ENCODE measurements at places on chromosomes 5 and 9.

DNA sequence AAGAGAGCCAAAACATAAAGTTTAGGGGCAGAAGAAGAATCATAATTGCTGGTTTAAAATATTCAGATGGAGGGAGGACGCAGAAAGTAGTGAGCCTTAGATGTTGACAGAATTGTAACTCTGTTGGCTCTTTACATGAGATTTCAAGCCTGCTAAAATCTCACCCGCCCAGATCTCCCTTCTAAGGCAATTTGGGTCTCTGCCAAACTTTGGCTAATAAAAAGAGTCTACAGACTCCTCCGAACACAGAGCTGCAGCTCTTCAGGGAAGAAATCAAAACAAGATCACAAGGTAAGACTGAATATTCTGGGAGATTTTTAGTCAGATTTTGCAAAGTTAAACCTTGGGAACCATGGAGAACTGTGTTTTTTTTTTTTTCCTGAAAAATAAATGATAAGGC lies at the start of gene IL33:
IL33 (plus strand) TSS at position 246 of the 400 bp plus-strand sequence. CDS start 25,888 bp downstream, outside the sequence.
- no peak for DNase-seq

DNA sequence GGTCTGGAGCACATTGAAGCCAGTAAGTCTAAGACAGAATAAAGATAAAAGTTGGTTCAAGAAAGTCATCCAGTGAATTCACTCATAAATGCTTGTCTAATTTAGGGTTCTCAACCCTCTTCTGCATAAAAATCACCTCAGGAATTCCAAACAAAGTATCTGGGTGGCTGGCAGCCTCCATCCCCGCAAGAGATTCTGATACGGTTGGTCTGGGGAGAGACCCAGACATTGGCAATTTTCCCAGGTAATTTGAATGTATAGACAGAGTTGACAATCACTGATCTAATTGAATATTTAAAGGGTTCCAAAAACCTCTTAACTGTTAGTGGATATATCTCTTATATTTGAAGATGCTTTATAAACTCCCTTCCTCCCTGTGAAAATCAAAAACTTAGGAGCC lies 14.9 kb downstream of the ADAMTSL1 start:
- DNase-seq, result no peak

- no peak for DNase-seq
These were observed 2.7 kb downstream of the IL31RA start for GRCh38 chr5:55853818-55854217.

DNA sequence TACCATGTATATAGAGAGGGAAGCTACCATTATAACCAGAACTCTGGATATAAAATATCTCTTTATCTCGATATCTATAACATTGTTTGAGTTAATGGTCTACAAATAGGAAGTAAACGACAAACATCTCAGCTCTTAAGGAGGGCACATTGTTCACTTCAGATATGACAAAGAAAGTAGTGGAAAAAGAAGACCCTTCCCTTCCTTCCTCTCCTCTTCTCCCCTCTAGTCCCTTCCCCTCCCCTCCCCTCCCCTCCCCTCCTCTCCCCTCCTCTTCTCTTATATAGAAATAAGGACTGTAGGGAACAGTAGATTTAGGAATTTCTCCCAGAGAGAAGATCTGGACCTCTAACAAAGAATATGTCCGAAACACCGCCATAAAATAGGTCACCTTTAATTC lies 1731.9 kb upstream of the CDH9 start:
- DNase-seq, result no peak

- DNase-seq, result no peak
These were observed 10.7 kb upstream of the PDLIM4 start for GRCh38 chr5:132246806-132247205.

DNA sequence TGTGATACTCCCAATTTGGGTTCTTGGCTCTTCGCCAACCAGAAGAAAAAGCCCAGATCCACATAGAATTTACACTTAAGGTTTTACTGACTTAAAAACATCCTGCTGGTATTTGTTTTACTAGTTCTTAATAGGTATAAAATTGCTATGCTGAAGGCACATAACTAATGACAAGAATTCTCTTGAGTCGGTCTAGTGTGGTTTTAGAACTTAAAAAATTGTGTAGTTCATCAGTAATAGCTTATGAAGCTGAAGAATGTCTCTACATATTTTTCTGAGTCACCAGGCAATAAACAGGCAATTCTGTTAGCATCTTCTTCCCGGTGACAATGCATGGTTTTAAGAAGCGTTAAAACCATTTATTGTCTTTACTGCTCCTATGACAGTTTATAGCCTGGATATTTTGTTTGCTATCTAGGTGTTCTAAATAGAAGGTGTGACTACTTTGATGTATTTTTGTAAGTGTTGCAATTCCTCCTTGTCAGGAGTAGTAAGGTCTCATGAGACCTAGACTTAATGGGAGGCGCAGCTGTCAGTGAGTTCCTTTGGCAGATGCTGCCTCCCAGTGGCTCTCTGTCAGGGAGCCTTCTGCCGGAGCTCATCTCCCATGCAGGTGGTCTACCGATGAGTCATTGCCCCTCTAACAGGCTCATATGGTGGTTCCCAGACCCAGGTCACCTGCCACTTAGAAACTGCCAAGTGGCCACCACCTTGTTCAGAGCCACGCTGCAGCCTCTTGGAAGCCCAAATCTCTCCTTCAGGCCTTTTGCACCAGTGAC lies 173.8 kb downstream of the MAST4 start:
- DNase-seq, result peak; percentile 4

DNA sequence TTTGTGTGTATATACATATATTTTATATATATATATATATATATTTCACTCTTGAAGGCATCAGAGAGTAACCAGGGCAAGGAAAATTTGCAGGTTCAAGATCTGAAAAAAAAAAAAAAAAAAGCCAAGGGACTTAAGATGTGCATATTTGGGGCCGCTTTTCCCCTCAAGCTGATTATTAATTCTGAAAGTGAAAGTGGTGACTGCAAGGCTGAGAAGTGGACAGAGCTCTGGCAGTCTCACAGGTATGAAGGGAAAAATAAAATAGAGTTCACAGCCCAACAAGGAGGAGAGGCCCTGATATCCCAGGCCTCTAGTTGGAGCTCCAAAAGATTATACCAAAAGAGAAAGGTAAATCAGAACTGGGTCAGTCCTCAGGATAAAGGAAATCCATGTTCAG lies 234.4 kb upstream of the GAS1 start:
- no peak for DNase-seq

DNA sequence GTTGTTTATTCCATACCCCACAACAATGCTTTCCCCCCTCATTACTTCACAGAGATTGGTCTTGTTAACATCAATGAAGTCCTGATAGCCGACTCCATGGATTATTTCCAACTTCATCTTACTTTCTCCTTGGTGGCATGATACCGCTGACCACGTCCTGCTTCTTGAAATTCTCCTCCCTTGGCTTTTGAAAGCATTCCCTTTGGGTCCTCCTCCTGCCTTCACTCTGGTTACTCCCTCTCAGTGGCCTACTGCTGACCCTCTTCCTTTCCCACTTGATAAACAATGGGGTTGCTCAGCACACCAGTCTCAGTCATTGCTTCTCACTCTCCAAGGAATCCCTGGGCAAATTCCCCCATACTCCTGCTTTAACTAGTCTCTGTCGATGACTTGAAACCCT lies 283.9 kb downstream of the SEC61B start:
- no peak for DNase-seq

- DNase-seq, result no peak
These were observed 3.8 kb upstream of the TOR4A start for GRCh38 chr9:137273611-137274320.

GRCh38 chr5:58041884-58042283 lies 418.0 kb downstream of the PLK2 start:
- no peak for DNase-seq

GRCh38 chr5:112594095-112594850 lies 143.4 kb upstream of the APC start:
- peak; percentile 31 for DNase-seq

GRCh38 chr9:14958989-14959388 lies 48.8 kb upstream of the FREM1 start:
- no peak for DNase-seq

DNA sequence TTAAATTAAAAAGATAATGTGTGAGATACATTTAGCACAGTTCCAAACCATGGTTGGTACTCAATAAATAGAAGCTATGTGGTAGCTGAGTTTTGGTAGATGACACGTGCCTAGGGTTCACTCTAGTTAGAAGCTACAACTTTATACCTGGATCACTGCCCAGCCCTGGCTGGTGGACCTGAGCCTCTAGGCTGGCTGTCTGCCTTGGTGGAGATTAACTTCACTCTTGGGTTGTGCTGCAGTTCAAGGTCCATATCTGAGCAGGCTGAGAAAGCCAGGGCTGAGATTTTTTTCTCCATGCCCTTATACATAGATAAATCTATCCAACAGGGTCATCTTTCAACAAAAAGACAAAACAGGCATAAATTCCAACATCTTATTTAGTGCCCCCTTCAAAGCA lies 44.6 kb upstream of the SPDL1 start:
- DNase-seq, result no peak

DNA sequence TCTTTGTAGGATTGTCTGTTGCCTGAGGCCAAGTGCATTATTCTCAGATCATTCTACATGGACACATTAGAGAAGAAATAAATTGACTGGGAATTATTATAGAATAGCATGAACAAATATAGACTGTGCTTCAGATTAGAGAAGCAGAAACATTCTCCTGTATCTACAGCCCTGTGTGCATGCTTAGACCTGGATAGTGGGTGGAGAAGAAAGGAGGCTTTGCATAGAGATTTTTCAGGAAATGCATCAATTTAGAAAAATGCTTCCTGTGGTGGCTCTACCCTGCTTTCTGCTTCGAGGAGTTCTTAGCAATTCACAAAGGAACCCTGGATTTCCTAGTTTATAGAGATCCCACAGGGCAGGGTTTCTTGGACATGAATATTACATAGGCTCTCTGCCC lies 66.7 kb downstream of the IRX1 start:
- DNase-seq, result no peak

DNA sequence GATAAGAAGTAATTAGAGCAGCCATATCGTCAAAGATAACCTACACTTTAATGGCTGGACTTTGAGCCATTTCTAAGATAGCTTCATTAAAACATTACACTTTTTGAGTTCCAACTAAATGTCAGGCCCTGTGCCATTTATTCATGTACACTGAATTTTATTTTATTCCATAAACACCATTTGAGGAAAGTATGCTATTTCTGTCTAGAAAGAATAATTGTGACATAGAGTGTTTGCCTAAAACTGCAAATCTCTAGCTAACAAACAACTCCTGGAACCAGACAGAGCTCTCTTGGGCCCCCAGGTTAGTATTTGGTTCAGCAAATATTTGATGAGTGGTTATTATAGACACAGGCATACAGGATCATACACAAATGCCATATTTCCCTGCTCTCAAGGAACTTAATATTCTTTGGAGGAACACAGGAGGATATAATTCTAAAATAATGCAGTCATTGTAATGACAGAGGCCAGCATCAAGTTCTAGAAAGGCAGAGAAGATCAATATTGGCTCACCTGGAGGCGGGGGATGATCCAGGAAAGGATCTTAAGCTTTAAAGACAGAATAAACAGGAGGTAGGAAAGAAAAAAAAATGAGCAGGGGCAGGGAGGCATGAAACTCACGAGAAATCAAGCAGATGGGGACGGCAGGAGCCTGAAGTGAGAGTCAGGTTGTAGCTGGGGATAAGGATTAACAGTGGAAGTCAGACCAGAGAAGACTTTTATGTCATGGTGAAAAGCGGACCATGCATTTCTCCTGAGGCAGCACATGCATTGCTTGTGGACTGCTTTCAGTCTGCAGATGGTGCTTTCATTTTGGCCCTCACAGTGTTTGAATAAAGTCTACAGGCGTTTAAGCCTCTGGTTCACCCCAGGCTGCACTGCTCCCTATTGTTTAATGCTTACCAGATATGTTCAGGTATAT lies 127.7 kb downstream of the GCNT1 start:
- DNase-seq, result no peak

DNA sequence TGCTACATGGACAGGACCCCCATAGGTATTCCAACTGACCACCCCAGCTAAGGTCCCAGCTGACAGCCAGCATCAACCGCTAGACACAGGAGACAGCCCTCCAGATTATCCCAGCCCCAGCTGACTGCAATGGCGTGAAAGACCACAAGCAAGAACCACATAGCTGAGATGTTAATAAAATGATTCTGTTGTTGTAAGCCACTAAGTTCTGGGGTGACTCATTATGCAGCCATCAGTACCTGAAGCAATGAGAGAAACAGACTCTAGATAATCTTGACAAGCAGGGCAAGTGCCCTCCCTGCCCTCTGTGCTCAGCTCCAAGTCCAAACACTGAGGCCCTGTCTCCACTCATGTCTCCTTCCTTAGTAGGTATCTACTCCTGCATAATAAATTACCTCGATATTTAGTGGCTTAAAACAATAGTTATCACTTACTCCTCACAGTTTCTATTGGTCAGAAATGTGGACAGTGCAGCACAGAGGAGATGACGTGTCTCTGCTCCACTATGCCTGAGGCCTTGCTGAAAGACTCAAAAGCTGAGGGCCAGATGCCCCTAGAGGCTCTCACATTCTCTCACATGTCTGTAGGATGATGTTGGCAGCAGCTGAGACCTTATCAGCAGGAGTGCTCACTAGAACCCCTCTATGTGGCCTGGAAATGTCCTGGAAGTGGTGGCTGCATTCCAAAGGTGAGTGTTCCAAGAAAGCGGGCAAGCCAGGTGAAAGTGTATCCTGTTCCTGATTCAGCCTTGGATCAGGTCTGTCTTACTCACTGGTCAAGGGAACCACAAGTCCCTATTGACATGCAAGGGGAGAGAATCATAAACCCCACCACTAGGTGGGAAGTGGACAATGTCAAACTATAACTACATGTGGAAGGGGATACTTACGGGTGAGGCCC lies 2.5 kb downstream of the MGAT1 start:
- no peak for DNase-seq

DNA sequence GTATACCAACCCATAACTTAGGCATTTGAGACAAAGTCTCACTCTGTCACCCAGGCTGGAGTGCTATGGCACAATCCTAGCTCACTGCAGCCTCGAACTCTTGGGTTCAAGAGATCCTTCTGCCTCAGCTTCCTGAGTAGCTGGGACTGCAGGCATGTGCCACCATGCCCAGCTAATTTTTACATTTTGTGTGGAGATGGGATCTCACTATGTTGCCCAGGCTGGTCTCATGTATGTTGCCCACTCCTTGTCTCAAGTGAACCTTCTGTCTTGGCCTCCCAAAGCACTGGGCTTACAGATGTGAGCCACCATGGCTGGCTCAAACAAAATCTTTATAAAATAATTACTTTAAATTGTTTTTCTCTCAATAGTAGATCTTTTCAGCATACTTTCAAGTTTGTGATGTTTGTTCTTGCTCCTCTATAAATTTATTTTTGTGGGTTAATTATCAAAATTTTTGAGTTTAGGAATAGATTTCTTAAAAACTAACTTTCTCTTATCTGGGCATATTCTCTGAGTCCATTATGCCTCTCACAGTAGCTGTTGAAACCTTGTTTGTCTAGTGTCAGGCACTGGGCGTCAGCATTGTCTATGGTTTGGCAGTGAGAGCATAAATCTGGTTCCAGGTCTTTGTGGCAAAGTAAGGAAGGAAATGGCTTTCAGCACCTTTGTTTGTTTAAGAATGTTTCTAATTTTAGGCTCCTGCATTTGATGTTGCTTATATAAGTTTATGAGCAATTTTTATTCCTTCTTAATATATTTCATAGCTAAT lies 38.7 kb downstream of the NLN start:
- peak; percentile 58 for DNase-seq

- no peak for DNase-seq
These were observed 270.5 kb downstream of the DMRT2 start for GRCh38 chr9:1320607-1321195.
